ENCODE measurements at places on chromosomes 4 and X. TPM values are rescaled to one million over a fixed set of nuclear protein-coding genes. Genes with fewer than 3 reads are reported as not detected.

DNA sequence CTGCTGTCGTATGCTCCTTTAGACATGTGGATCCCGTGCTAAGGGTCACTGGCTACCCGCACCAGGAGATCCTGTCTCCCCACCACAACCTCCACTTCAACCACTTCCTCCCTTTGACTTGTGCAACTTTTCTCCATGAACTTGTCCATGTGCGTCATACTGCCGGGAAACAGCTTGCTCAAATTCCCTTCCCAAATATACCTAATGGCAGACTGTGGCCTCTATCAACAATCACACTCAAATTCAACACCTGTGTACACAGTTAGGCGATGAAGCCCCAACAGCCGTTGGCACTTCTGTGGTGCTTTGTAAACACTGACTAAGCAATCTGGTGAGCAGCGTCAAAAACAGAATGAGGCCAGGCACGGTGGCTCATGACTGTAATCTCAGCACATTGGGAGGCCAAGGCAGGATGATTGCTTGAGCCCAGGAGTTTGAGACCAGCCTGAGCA lies 49.5 kb downstream of the CD99L2 start:
- DNase-seq, result no peak

GRCh38 chrX:129566073-129566472 lies 26.0 kb downstream of the OCRL start:
- DNase-seq, result no peak

DNA sequence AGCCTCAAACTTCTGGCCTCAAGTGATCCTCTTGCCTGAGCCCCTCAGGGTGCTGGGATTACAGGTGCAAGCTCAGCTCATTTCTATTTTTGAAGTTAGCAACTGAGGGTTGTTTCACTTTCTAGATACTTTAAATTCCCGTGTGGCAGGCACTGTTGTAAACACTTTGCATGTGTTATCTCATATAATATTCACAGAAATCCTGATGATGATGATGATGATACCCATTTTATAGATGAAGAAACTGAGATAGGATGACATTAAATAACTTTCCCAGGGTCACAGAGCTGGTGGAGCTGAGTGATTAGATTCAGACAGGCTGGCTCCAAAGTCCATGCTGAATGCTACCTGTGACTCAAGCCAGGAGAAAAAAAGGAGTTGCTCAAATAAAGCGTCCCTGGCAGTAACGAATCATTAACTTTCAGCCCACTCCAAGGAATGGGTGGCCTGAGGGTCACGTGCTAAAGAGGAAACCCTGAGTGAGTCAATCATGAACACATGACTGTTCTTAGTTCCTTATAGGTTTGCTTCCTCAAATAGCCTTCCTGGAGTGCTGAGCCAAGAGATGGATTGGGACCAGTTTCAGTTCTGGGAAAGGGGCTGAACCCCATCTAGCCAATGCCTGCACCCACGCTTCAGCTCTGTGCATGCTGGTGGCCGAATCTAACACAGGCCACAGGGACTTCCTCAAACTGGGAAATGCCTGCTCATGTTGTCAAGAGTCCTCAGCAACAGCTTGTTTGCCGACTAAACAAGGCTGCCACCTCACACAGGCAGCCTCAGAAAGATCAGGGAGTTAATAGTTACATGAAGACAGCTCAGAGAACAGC lies 52.8 kb downstream of the RBM47 start:
- DNase-seq, result no peak

DNA sequence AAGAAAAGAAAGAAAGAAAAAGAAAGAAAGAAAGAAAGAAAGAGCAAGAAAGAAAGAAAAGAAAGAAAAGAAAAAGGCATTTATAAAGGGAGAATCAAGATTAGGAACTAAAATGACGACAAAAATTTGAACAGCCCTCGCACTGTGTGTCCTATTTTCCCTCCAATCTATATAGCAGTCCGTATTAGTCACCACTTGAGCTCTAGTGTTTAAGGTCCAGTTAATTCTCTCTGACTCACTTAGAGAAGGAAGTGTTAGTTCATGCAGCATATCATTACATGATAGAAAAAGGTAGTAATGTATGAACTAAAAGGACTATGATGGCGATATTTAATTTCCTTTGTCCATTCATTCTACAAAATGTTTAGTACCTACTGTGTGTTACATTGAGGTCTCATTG lies 122.7 kb downstream of the CBLL2 start:
- DNase-seq, result no peak

Gene RIBC1
- 2.0 TPM for total RNA-seq

Gene SRPK3
- total RNA-seq, result not detected

Gene FATE1
- total RNA-seq, result not detected

Gene ARR3
- not detected for total RNA-seq

Gene LDB2
- not detected for total RNA-seq
